ENCODE measurements at places on chromosomes 16 and 17. TPM values are rescaled to one million over a fixed set of nuclear protein-coding genes. Genes with fewer than 3 reads are reported as not detected.

DNA sequence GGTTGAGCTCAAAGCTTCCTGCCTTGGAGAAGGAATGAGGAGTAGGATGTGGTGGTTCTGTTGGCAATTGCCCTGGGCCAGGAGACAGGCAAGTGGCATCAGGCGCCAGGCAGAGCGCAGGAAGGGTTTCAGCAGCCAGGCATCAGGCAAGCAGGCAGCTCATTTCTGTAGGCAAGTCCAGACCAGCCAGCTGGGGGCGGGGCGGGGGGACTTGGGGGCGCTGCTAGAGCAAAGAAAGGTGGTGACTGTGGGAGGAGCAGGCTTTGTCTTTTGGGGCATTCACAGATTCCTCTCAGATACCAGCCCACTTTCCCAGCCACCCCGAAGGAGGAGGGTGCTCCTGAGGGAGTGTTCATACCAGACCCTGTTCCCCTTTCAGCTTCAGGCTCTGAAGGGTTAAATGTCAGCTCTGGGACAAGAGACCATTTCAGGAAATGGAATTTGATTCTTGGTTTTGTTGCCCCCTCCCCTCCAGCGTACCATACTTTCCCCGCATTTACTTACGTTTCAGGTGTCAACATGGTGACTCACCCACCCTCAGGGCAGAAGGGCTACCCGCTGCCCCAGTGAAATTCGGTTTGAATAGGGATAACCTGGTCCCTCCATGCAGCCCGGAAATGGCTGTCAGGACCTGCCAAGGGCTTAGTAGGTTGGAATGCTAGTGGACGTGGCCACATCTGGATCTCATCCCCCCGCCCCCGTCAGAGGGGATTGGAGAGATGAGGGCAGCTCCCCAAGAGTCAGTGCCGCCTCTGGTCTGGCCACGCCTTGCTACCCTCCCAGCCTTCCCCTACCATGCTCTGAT, 13.2 kb downstream of the NGFR start:
- no peak for DNase-seq
- H3K4me3 ChIP-seq: no peak overlapping the region
- H3K36me3 ChIP-seq: no peaks in the 10 kb centered on the region
- H3K4me1 ChIP-seq: no peaks in the 10 kb centered on the region
- no peak overlapping the region for H3K27ac ChIP-seq

GRCh38 chr17:78490156-78490555, 87.0 kb downstream of the DNAH17 start:
- H3K27me3 ChIP-seq: no peaks in the 10 kb centered on the region
- no peak overlapping the region for H3K27ac ChIP-seq
- peaks cover 2% of the 10 kb centered on the region for H3K4me1 ChIP-seq
- DNase-seq: peak; percentile 35
- H3K36me3 ChIP-seq: no peaks in the 10 kb centered on the region

DNA sequence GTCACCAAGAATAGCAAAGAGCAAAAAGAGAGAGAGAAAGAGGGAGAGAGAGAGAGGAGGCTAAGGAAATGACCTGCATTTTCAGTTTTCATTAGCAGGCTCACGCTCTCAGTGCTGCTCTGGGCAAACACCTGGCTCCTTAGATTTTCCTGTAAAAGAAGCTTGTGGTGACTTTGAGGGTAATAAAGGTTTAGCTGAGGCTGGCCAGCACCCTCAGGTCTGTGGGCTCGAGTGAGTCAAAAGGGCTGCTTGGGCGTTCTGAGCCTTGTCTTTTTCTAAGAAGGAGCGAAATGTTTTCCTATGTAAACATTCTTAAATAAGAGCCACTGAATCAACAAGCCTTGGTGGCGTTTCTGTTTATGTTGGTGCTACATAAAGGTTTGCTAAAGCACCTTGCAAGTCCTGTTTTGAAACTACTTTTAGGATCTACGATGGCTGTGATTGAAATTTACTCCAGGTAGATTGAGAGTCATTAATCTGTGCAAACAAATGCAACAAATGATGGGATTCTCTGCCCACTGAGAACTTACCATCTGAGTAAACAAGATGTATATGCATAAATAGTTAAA, 38.8 kb downstream of the SHISA6 start:
- H3K27me3 ChIP-seq: no peaks in the 10 kb centered on the region
- H3K36me3 ChIP-seq: no peaks in the 10 kb centered on the region
- H3K4me3 ChIP-seq: no peak overlapping the region
- H3K27ac ChIP-seq: no peak overlapping the region
- peak; percentile 14 for DNase-seq

- peaks cover 52% of the 10 kb centered on the region for H3K4me1 ChIP-seq
- H3K27me3 ChIP-seq: no peaks in the 10 kb centered on the region
- H3K36me3 ChIP-seq: peaks cover 1% of the 10 kb centered on the region
Measured at GRCh38 chr17:39928858-39929645, 1.5 kb downstream of the LRRC3C start.

CRYM gene
- 0.75 TPM for polyA plus RNA-seq

SYT17 gene
- polyA plus RNA-seq: 2.9 TPM

ZACN gene
- polyA plus RNA-seq: 1.4 TPM

DNA sequence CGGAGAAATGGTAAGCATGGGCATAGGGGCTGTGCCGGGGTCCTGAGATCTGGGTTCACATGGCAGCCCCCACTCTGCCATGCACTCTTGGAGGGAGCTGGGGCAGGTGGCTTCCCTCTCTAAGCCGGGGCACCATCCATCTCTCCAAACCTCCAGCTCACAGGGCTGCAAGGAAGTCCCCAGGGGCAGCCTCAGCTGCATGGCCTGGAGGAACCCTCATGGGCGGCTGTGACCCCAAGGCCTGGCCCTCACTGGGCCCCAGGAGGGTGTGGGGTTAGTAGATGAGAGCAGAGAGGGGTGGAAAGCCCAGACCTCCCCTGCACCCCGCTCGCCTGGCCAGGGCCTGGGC, 2.6 kb downstream of the CTRB2 start:
- H3K36me3 ChIP-seq: no peaks in the 10 kb centered on the region
- H3K27ac ChIP-seq: no peak overlapping the region
- no peaks in the 10 kb centered on the region for H3K4me1 ChIP-seq
- no peak overlapping the region for H3K4me3 ChIP-seq
- DNase-seq: no peak
- H3K27me3 ChIP-seq: peaks cover 21% of the 10 kb centered on the region
